Activated naive CD4-positive, alpha-beta T cell (primary cell): ENCODE measurements at places on chromosomes 13 and 19.

GRCh38 chr19:35468637-35469036, 20.6 kb downstream of the FFAR2 start:
- DNase-seq, result peak; percentile 12

GRCh38 chr13:50085063-50085462, 69.8 kb downstream of the KCNRG start:
- no peak for DNase-seq

DNA sequence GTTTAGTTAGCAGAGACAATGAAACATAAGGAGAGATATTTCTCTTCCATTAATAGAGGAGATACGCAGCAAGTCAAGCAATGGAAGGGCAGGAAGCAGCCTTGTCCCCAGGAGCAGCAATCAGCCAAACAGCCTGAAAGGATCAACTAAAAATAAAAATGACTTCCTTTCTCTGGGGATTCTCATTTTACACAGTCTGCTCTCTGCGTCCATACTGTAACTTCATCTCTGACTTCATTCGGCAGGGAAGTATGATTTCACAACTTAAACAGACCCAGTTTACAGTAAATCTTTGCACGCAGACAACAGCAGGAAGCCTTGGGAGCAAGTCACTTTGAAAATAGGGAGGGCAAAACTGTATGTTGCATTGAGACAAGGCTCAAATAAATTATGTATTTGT, 826.7 kb downstream of the DIAPH3 start:
- DNase-seq, result no peak

GRCh38 chr13:24851546-24851945, 87.6 kb downstream of the RNF17 start:
- no peak for DNase-seq

GRCh38 chr13:43933378-43933777, 53.7 kb downstream of the LACC1 start:
- DNase-seq, result no peak

GRCh38 chr13:49251326-49251725, 3.6 kb downstream of the CDADC1 start:
- no peak for DNase-seq

GRCh38 chr13:48249018-48249417, 16.0 kb downstream of the ITM2B start:
- no peak for DNase-seq

DNA sequence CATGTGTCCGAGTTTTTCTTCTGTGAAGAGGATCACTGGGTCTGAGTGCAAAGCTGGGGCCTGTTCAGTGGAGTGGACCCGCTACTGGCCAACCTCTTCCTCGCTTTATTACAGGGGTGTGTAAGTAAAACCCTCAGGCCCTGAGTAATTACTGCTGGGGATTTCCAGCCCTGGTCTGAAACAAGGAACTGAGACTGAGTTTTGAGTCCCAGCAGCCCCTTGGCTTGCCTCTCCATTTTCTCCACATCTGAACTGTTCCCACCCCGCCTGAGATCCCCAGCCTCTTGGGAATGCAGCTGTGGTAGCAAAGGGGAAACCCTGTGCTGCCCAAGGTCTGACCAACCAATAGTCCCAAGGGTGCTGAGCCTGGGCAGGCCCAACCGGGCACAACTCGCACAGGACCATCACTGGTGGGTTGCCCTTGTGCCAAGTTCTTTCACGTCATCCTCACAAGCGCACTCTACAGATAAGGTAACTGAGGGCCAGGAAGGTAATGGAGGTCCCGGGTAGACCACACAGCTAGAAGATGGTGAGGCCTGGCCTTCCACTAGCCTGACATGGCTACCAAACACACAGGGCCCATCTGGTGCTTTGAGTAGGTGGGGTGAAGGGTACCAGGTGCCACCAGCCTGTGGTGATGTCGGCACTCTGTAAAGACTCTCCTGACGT, 13.7 kb upstream of the SLC35E1 start:
- DNase-seq, result no peak

GRCh38 chr13:40517486-40518480, 148.7 kb downstream of the FOXO1 start:
- no peak for DNase-seq

DNA sequence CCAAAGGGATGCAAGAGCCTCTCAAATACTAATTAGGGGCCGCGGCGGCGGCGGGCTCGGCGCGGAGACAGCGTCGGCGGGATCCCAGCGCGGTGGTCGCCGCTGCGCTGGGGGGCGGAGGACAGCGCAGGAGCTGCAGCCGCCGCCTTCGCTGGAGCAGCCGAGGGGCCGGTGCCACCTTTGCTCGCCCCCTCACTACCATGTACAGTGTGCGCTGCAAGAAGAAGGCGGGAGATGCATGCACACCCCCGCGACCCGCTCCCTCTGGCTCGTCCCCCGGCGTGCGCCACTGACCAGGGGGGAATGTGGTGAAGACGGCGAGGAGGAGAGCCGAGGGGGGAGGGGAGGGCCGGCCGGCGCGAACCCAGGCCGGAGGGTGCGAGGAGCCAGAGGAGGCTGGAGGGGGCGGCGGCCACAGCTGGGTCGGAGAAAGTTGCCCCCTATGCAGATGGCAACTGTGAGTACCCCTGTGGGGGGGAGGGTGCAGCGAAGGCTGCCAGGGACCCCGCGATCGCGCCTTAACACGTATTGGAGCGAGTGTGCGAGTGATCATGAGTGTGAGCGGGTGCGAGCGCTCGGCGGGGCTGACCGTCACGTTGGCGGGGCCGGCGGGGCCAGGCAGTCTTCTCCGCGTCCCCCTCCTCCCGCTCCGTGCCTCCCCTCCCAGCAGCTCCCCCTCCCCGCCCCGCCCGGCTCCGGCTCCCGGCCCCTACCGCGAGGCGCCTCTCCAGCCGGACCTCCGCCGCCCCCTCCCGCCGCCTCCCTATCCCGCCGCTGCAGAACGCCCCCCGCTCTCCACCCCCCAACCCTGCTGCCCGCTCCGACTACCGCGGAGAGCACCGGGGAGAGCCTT, 808 bp downstream of the SLITRK5 start:
- no peak for DNase-seq

DNA sequence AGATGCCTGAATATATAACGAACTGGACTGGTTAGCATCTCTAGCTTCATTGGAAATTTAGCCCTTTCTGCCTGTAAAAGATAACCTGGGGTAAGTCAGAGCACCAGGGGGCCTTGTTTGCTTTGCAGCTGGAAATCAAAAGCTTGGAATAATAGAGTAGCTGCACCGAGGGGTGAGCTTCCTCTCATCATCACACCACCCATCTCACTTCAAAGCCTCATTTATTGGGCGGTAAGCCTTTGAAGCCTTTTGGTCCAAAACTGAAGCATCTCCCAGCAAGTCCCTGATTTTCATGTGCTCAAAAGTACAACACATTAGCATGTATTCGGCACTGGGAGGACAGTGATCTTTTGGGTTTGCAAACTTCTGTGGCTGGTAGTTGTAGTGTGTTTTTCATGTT, 405.1 kb downstream of the FOXO1 start:
- DNase-seq, result no peak

DNA sequence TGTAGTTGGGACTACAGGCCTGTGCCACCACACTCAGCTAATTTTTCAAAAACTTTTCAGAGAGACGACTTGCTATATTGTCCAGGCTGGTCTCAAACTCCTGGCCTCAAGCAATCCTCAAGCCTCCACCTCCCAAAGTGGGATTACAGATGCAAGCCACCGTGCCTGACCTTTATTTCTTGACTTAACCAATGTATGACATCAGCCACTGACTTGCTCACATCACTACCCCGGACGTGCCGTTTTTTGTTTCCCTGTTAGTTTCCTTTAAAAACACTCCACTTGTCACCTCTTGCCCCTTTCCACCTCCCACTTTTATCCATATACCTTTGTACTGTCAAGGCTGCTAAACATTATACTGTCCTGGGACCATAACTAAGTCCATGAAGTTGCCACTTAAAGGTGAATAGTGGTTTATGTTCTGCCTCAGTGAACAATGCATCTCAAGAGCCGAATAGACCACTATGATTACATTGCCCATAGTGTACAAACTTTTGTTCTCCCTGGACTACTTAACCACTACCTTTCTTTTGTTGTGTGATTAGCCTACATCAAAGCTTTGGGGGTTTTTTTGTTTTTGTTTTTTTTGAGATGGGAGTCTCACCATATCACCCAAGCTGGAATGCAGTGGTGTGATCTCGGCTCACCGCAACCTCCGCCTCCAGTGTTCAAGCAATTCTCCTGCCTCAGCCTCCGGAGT, 2.3 kb upstream of the EPHX3 start:
- DNase-seq, result no peak

- DNase-seq, result no peak
These were observed 359.3 kb downstream of the KCNRG start for GRCh38 chr13:50374517-50374916.

DNA sequence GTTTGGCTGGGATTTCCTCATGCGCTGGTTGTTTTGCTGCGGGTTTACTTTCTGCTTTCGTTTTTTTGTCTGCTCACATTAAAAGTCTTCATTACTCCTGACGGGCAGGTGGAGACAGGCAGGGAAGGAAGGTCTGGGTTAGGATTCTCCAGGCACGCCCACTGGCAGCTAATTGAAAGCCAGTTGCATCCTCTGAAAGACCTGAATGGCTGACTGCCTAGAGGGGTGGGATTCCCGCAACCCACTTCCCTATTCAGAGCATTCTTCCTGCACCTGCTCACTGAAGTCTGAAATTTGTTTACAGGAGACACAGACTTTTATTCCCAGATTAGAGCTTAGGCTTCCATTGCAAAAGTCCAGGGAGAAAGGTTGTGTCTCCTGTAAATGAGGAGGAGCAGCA, 172.0 kb downstream of the UQCRFS1 start:
- no peak for DNase-seq

- no peak for DNase-seq
These were observed 54.8 kb upstream of the SOX1 start for GRCh38 chr13:112012016-112012704.

- DNase-seq, result no peak
These were observed 97.5 kb downstream of the FOXO1 start for GRCh38 chr13:40569024-40569350.

- no peak for DNase-seq
These were observed 64.7 kb upstream of the STARD13 start for GRCh38 chr13:33349986-33350826.

GRCh38 chr19:32619051-32619685, 38.2 kb downstream of the PDCD5 start:
- no peak for DNase-seq

DNA sequence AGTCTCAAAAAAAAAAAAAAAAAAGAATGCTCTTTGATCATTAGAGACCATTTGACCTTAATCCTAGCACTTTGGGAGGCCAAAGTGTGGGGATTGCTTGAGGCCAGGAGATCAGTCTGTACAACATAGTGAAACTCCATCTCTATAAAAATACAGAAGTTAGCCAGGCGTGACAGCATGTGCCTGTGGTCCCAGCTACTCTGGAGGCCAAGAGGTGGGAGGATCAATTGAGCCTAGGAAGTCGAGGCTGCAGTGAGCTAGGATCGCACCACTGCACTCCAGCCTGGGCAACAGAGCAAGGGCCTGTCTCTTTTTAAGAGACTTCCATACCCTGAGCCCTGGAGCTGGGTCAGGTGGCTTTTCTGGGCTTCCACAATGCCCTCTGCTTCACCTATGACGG, 11.5 kb upstream of the COLGALT1 start:
- no peak for DNase-seq

DNA sequence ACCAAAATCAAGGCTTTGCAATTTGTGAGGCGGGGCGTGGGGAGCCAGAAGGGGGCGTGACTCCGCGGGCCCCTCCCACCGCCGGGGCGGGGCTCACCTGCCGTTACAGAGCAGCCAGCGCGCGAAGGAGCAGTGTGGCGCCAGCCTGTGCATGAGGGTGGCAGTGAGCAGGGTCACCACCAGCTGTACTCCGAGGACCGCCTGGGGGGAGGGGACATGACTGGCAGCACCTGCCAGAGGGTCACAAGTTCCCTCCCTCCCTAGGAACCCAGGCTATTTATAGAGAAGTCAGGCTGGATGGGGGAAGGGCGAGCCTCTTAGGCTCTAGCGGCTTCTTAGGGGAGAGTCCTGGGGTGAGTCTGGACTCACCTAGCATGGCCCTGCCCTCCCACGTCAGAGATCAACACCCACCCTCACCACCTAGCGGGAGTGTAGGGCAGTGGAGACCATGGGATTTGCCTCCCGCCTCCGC, 3.6 kb downstream of the TMEM161A start:
- DNase-seq, result no peak

DNA sequence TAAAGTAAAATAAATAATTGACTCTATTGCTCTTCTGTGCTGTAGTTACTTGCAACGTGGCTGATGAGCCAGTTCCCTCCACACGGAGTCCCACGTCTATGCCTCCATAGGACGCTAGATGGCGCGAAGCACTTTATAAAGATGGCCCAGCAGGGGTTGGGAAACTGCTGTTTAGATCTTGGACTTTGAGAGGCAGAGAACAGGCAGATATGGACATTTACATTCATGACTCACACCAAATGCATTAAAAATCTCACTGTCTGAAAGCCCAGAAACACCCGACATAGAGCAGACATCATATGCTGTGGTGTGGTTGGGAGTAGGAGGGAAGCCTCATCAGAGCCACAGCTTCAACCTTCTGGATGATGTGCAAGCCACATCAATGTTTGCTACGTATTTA, 643.1 kb upstream of the ARGLU1 start:
- peak; percentile 4 for DNase-seq

GRCh38 chr13:40376296-40376849, 290.1 kb downstream of the FOXO1 start:
- no peak for DNase-seq

- DNase-seq, result peak; percentile 2
These were observed 73.2 kb upstream of the MEDAG start for GRCh38 chr13:30832845-30833332.

GRCh38 chr19:54106716-54107115, 4.1 kb downstream of the NDUFA3 start:
- DNase-seq, result no peak

GRCh38 chr19:28330831-28331230, 882.1 kb downstream of the UQCRFS1 start:
- DNase-seq, result no peak
